ENCODE measurements at places on chromosomes 7 and 10.

DNA sequence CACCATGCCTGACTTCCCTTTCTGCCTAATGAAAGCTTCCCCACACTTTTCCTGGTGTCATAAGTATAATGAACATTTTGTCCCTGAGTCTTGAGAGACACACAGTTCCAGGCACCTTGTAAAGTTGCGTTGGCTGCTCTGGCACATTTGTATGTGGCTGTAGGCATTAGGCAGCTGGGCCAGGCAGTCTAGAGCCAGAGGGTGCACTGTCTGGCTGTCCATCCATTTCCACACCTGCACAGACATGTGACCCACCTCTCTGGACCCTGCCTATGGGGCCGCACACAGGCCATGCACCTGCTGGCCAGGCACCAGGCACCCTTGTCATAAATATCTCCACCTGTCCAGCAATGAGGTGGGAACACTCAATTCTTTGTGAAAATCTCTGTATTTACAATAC lies 54.7 kb upstream of the ANTXRL start:
- DNase-seq, result no peak

DNA sequence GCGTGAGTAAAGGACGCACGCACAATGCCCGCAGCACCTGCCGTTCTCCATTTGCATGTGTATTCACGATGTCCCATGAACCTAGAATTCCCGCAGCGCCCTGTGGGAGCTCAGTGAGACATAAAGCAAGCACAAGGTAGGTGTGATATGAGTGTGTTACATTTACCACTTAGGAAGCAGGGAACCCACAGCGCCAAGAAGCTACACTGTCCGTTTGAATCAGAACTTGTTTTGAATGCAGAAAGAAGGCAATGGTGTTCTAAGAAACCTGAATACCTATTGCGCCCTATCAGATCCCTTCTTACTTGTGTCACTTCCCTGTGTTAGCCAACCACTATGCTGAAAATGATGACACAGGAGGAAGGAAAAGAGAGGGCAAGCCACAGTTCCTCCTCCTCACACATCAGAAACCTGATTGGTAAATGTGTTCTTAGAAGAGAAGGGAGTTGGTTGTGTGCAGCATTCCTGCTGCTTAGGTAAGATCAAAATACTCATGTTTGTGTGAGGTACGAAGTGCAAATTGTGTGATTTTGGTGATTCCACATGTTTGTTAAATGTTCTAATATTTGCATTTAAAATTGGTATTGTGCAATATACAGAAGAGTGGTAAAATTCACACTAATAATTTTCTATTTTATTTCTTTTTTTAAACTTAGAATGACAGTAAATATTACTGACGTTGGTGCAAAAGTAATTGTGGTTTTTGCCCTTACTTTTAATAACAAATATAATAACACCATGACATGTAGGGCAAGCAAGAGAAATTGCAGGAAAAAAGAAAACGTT lies 185.4 kb downstream of the SEC23IP start:
- no peak for DNase-seq

DNA sequence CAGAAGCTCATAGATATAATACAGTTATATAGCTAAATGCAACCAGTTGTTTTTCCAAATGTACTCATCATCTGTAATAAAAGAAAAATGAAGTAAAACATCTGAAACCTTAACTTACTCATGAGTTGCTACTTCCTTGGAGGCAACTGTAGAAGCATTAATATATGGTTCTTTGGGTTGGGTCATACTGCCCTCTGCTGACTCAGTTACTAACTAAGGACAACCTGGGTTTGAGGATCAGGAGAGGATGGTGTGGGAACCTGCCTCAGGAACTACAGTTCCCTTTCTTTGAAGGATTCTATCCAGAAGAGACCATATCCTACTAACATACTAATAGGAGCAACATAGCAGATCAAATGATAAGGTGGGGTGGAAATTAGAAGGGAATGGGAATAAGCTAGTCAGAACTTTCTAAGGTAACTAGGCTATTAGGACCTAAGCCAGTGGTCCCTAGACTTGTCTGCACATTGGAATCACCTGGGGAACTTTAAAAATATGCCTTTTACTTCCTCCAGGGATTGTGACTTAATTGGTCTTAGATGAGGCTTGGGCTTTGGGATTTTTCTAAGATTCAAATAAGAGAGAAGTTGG lies 20.7 kb downstream of the COX15 start:
- DNase-seq, result peak; percentile 81

DNA sequence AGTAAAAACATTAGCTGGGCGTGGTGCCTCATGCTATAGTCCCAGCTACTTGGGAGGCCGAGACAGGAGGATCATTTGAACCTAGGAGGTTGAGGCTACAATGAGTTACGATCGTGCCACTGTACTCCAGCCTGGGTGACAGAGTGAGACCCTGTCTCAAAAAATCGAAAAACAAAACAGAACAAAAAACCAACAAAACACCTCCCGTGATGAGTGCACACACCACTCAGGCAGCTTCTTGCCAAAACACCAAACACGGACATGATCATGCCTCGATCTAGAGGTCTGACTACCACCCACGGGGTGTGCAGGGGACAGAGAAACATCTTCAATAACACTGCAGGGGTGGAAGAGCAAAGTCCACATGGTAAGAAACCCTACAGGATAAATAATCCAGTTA lies 44.4 kb downstream of the AMZ1 start:
- no peak for DNase-seq

DNA sequence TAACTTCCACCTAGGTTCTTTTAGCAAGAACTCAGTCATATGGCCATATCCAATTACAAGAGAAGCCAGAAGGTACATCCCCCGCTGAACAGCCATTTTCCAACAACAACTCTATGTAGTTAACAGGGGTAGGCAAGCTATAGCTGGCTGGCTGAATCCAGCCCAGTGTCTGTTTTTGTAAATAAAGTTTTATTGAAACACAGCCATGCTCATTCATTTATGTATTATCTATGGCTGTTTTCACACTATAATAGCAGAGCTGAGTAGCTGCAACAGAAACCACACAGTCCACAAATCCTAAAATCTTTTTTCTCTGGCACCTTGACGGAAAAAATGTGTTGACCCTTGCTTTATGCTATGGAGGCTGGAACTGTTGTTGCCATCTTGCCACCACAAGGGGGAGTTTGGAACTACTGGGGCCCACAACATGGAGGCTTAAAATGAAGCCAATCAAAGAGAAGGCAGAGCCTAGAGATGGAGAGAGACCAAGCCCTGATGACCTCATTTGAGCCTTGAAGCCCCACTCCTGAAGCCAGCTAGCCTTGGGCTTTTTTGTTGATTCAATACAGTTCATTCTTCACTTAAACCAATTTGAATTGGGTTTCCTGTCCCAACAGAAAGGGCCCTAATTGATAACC lies 33.3 kb upstream of the XPNPEP1 start:
- peak; percentile 59 for DNase-seq
